ENCODE measurements at places on chromosomes 6 and 20.

DNA sequence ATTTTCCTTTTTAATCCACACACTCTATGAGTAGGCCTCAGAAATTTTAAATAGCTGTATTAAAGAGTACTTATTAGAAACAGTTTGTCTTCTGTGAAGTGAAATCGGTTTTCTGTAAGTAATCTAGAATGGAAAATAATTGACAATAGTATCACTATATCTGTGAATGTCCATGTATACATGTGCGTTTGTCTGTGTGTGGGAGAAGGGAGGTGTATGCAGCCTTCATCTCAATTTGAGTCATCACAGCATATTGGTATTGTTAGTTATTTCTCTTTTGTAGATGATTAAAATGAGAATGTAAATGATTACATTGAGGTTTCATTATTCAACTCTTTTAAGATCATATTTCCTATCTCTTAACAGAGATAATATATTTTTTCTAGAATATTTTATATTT, 206.0 kb downstream of the EYS start:
- no peak for DNase-seq

- DNase-seq, result no peak
Observed at GRCh38 chr20:38192323-38192885, 27.3 kb upstream of the TGM2 start.

DNA sequence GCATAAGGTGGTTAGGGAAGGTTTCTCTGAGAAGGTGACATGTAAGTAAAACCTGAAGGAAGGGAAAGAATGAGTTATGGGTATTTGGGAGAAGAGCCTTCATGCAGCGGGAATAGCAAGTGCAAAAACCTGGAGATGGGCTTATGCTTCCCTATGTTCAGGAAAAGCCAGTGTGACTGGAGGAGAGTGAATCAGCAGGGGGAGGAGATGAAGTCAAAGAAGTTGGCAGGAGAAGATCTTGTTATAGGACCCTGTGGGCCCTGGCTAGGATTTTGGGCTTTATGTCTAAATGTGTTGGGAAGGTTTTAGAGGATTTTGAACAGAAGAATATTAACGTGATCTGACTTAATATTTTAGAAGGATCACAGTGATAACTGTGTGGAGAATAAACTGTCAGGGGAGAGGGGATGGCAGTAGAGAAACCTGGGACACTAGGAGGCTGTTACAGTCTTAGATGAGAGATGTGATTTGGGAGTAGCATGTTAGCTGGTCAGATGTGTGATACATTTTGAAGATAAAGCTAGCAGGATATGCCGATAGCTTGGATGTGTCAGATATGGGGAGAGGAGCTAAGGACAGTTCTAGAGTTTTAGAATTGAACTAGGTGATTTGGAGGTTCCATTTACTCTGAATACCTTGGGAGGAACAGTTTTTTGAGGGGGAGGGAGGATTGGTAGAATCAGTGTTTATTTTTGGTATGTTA, 41.0 kb downstream of the PHF3 start:
- DNase-seq, result no peak

GRCh38 chr6:30100585-30101443, 12.1 kb downstream of the TRIM31 start:
- no peak for DNase-seq

GRCh38 chr6:45787384-45787783, 228.3 kb downstream of the CLIC5 start:
- DNase-seq, result no peak

DNA sequence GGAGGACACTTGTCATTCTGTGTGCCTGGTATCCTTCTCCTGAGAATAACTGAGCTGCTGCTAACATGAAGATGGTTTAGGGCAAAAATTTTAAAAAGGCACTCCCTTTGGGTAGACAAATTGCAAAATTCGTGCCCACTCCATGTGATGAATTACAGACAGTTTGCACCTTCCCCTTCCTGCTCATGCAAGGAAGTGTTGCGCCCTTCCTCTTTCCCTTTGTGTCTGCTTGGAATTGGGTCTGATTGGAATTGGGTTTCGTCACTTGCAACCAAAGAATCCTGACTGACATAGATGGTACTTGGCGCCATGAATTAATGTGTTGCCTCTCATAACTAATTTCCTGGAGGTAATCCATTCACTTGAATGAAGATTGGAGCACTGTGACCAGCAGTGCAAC, 62.3 kb upstream of the SHLD1 start:
- no peak for DNase-seq

- DNase-seq, result no peak
Observed at GRCh38 chr6:47200536-47201334, 109.0 kb downstream of the TNFRSF21 start.

GRCh38 chr20:18904192-18904591, 90.6 kb downstream of the SCP2D1 start:
- DNase-seq, result no peak

GRCh38 chr20:47785311-47785853, at the start of gene SULF2:
SULF2 (minus strand) TSS chr20:47785481; CDS start chr20:47757363, 28,118 bp downstream.
- no peak for DNase-seq

GRCh38 chr20:35632539-35633115, 17.0 kb downstream of the SPAG4 start:
- no peak for DNase-seq

DNA sequence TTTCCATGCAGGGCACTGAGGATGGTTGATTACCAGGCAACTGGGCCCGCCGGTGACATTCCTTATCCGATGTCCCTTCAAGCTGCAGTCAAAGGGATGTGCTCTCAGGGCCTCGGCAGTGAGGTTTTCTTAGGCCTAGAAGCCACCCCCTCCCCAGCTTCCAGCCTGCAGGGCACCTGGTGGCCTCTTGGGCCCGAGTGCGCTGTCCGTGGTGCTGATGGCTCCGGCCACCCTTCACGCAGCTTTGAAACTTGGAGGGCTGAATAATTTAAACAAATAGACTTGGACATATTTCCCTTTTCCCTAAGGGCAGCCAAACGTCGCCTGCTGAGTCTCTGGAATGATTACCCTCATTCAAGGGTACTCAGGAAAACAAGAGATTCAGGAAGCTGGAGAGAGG, 8.9 kb upstream of the MLN start:
- DNase-seq, result no peak

All from cortex of kidney (tissue), 1 donor.